ENCODE measurements at places on chromosomes 3 and 15.
A peak's percentile ranks its signal among the peaks of the same experiment; 100 is the strongest.

DNA sequence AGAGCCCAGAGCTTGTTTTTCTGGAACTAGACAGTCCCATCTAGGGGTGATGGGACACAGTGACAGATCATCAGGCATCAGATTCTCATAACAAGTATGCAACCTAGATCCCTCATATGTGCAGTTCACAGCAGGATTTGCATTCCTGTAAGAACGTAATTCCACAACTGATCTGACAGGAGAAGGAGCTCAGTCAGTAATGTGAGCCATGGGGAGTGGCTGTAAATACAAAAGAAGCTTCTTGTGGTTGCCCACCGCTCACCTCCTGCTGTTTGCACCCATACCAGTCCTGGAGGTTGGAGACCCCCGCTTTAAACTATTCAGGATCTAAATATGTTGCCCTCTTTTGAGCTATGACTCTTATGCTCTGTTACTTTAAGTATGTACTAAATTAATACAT is 167.3 kb downstream of the ALCAM start:
- DNase-seq: no peak

GRCh38 chr15:96170979-96171739 is 159.3 kb upstream of the NR2F2 start:
- DNase-seq: no peak

- DNase-seq: no peak
Measured at GRCh38 chr15:70562906-70563305, 200.5 kb downstream of the UACA start.

GRCh38 chr3:100045696-100046095 is 68.6 kb downstream of the FILIP1L start:
- peak; percentile 84 for DNase-seq

GRCh38 chr3:10416730-10417300 is 88.6 kb downstream of the ATP2B2 start:
- DNase-seq: no peak

DNA sequence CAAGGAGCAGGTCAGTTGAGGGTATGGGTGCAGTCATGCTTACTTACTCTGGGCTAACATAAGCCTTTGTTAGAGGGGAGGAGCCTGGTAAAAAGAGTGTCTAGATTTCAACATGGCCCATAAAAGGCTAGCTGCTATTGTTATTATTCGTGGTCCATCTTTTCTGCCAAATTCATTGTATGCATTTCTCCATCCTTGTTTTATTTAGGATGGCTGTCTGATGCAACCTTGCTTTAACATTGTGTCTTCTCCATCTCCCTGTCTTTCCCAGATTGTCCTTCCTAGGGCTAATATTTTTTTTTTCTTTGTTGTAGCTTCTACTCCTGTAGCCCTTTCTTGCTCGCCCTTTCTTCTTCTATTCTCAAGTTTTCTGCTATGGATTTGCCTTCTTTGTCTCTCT is 12.6 kb downstream of the RBMS3 start:
- no peak for DNase-seq
